ENCODE measurements at places on chromosomes 6 and 20.

- no peak for DNase-seq
Measured at GRCh38 chr6:163661272-163661671, 246.8 kb downstream of the QKI start.

- no peak for DNase-seq
Measured at GRCh38 chr6:435441-436307, 44.1 kb downstream of the IRF4 start.

DNA sequence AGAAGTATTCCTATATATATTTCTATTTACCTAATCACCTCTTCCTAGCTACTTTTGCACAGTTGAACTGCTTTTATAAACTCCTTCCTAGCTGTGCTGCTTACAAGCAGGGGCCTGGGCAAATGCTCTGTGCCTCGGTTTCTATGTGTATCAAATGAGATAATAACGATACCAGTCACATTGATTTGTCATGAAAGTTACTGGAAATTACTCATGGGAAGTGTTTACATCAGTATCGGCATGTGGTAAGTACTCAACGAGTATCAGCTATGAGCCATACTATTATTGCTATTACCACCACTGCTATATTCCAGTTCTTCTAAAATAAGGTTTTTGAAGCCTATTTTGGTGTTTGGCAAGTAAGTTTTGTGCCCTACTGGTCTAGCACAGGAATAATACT, 4.9 kb downstream of the LAMA4 start:
- no peak for DNase-seq

GRCh38 chr20:46088409-46089166, 1.2 kb downstream of the NCOA5 start:
- DNase-seq, result no peak

- no peak for DNase-seq
Measured at GRCh38 chr6:25174678-25175077, 104.5 kb upstream of the CARMIL1 start.

DNA sequence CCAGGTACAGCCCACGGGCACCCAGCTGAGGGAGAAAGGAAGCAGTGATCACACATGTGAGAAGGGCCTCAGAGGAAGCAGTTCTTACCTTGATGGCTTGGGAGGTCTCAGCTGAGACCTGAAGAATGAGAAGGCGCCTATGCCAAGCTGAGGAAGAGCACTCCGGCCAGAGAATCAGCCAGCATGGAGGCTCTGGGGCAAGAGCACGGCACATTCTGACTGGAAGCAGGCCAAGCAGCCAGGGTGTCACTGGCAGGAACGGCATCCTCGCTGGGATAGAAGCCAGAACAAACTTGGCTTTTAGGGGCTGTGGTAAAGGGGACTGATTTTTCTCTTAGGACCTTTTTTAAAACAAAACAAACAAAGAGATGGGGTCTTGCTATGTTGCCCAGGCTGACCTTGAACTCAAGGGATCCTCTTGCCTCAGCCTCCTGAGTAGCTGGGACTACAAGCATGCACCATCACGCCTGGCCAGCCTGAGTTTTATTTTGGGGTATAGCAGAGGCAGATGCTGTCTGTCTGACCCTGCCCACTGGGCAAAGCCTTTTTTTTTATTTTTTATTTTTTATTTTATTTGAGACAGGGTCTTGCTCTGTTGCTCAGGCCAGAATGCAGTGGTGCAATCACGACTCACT, 17.6 kb downstream of the GHRH start:
- no peak for DNase-seq

GRCh38 chr20:19976595-19977372, 40.4 kb upstream of the NAA20 start:
- DNase-seq, result no peak

GRCh38 chr20:59743767-59744485, 139.6 kb downstream of the PHACTR3 start:
- DNase-seq, result no peak

GRCh38 chr6:37204014-37204751, 34.2 kb downstream of the PIM1 start:
- no peak for DNase-seq

- no peak for DNase-seq
Measured at GRCh38 chr6:163720005-163720404, 305.5 kb downstream of the QKI start.

GRCh38 chr20:10362674-10363073, 71.3 kb downstream of the MKKS start:
- DNase-seq, result no peak

DNA sequence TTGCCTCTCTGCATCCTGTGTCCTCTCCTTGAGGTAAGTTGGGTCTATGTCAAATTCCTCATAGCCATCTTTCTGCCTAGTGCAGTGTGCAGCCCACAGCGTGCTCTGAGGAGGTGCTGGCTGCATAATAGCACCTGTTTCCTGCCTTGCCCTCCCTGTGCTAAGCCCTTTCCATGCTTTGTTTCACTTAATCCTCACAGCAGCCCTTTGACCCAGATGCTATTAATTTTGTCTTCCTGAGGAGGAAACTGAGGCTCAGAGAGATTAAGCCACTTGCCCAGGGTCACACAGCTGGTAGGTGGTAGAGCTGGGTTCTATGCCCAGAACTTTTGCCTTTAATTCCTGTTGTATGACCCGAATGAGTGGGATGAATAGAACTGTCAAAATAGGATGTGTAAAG, 13.5 kb downstream of the FAM83D start:
- no peak for DNase-seq

All from activated CD8-positive, alpha-beta memory T cell treated with anti-CD3 and anti-CD28 coated beads for 1 hour (primary cell).